ENCODE measurements at places on chromosomes 12 and 14.

DNA sequence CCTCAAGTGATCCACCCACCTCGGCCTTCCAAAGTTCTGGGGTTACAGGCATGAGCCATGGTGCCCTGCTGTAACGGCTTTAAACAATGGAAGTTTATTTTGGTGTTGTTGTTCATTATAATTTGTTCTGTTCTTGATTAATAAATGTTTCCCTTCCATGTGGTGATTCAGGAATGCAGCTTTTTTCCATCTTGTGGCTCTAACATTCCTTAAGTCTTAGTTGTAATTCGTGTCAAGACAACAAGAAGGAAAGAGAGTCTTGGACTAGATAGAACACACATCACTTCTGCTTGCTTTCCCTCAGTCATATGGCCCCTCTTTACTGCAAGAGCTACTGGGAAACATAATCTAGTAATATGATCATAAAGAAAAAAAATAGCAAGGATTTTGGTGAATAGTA lies 211.6 kb downstream of the SLC6A15 start:
- DNase-seq, result no peak

GRCh38 chr12:105331805-105332251 lies 1.3 kb downstream of the C12orf75 start:
- DNase-seq, result no peak

GRCh38 chr12:21566907-21567394 lies 37.7 kb downstream of the GYS2 start:
- no peak for DNase-seq

GRCh38 chr14:68824517-68825347 lies 31.9 kb upstream of the ZFP36L1 start:
- DNase-seq, result peak; percentile 87

DNA sequence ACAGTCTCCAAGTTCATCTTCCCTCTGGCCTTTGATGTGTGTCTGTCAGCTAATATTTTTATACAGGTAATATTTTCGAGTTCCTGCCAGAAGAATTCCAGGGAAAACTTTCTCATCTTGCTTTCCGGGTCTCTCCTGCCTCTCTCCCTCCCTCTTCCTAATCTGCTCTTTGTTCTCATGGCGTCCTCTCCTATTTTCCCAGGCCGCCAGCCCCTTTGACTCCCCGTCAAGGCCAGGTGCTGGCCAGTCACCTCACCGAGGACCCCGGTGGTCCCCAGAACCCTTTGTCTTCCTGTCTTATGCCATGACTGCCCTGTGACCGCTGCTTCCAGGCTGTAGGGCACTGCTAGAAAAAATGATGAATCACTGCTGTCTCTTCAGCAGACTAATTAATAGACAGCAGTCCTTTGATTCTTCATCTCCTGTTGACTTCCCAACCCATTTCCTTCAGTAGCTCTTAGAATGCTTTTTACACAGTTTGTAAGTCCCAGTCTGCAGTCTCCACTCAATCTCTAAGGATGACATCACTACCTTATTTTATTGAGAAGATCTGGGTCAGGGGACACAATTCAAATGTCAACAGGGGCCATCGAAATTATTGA lies 40.7 kb downstream of the PPFIBP1 start:
- DNase-seq, result no peak

DNA sequence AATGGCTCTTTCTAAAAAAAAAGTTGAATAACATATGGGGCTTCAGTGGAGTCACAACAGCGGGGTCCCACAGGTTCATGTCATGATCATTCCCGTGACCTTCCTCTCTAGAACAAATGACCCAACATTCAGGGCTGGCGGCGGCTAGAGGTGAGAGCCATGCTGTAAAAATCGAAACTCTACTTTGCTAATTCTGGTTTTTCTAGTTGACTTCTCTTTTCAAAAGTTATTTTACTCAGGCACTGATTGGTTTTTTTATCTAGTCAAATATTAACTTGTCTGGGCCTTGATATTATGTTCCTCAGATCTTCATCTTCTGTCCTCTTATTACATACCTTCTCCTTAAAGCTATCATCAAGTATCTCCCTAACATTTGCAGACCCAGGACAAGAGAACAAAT lies 402.9 kb upstream of the SOX5 start:
- no peak for DNase-seq

GRCh38 chr12:22656831-22657230 lies 31.9 kb downstream of the ETNK1 start:
- no peak for DNase-seq

- peak; percentile 58 for DNase-seq
These were observed 117.4 kb downstream of the EML1 start for GRCh38 chr14:99910337-99911309.

- peak; percentile 59 for DNase-seq
These were observed 1.2 kb downstream of the SRSF9 start for GRCh38 chr12:120468325-120468820.

GRCh38 chr14:64979336-64980074 lies 7.2 kb upstream of the FNTB start:
- DNase-seq, result no peak

- no peak for DNase-seq
These were observed 7.3 kb downstream of the CAND1 start for GRCh38 chr12:67276421-67276820.

- DNase-seq, result peak; percentile 90
These were observed 44.0 kb upstream of the REP15 start for GRCh38 chr12:27652174-27652763.

- no peak for DNase-seq
These were observed 41.6 kb downstream of the CNTN1 start for GRCh38 chr12:40733871-40734270.

All from cardiac muscle cell (in vitro differentiated cells and primary cell).